Right renal cortex interstitium (tissue), 3 donors: ENCODE measurements at places on chromosomes 5 and 9. TPM values are rescaled to one million over a fixed set of nuclear protein-coding genes. Genes with fewer than 3 reads are reported as not detected.

MAML1 gene
- polyA plus RNA-seq: 38.1 TPM

DNA sequence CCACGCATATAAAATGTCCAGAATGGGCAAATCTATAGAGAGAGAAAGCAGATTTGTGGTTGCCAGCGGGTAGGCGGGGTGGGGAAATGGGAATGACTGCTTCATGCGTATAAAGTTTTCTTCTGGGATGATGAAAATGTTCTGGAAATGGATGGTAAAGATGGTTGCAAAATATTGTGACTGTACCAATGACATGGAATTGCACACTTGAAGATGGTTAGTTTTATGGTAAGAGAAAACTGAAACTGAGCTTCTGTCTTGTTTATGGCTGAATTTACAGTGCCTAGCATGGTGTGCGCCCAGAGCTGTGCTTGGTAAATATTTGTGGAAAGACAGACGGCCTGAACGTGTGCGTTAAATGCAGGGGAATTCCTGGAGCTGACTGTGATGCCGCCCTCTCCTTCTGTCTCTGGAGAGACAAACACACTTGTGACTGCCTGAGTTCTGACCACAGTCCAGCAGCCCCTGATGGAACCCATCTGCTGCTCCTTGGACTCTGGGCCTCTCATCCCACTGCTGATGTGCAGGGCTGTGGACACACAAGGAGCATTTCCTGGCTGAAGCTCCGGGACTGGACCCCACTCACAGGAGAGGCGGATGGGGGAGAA, 8.6 kb upstream of the PTGES start:
- DNase-seq: peak; percentile 54

MAMDC4 gene
- polyA plus RNA-seq: 4.6 TPM

- no peak for DNase-seq
These were observed 106.1 kb upstream of the LHFPL2 start for GRCh38 chr5:78754655-78755054.

- no peak for DNase-seq
These were observed 228.3 kb downstream of the MAST4 start for GRCh38 chr5:66824476-66824875.

SHOC1 gene
- polyA plus RNA-seq: 0.85 TPM

PITX1 gene
- not detected for polyA plus RNA-seq

KCNN2 gene
- polyA plus RNA-seq: 5.7 TPM

FPGS gene
- 39.4 TPM for polyA plus RNA-seq

- DNase-seq: no peak
These were observed 6.9 kb downstream of the ADGRV1 start for GRCh38 chr5:90565491-90565890.

GRCh38 chr5:74422671-74423070, 217.9 kb downstream of the ENC1 start:
- DNase-seq: no peak
